Endothelial cell of umbilical vein (primary cell): ENCODE measurements at places on chromosomes 5 and 9. TPM values are rescaled to one million over a fixed set of nuclear protein-coding genes. Genes with fewer than 3 reads are reported as not detected.

- DNase-seq: no peak
These were observed 34.0 kb downstream of the KIAA1958 start for GRCh38 chr9:112520656-112521055.

- no peak for DNase-seq
These were observed 395.2 kb downstream of the BNC2 start for GRCh38 chr9:16475257-16475656.

The GMCL2 gene
- total RNA-seq: not detected in 2 replicates

DNA sequence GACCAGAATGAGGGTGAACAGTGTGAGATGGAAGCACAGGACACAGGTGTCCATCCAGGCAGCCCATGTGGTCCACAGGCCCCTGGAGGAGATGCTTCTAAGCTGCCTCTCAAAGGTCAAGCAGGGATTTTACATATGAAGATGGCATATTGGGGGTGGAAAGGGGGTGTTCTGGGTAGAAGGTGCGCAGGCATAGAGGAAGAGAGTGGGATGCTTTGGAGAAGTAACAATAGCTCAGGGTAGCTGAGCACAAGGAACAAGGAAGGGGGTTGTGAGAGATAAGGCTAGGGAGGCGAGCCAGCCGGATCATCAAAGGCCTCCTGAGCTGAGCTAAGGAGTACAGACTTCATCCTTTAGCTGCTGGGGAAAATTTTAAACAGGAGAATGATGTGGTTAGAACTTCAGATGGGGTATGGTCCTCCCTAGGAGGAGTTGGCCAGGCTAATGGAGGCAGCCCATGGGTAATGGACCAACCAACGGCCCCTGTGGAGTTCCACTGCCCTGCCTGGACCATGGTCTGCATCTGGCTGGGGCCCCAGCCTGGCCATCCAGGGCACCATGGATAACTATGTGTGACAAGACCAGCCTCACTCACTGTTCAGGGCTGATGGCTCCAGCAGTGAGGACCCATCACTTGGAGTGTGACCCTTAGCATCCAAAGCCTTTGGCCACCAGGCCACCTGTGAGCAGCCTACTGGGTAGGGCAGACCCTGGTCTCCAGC lies 86.8 kb upstream of the TBC1D2 start:
- DNase-seq: no peak

DNA sequence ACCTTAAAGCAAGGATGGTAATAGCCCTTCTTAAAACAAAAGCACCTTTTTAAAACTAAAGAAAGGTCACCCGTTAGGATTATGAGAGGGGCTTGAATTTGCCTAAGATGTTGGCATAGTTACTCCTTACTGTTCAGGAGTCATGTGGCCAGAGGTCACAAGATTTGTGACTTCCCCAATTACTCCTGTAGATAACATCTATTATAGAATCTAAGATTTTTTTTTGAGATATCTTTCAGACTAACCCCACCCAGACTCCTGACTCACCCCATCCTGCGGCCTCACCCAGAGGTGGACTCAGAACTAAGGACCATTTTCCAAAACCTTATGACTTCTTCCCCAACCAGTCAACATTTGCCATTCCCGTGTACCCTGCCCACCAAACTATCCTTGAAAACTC lies 2.4 kb downstream of the CD180 start:
- DNase-seq: no peak

DNA sequence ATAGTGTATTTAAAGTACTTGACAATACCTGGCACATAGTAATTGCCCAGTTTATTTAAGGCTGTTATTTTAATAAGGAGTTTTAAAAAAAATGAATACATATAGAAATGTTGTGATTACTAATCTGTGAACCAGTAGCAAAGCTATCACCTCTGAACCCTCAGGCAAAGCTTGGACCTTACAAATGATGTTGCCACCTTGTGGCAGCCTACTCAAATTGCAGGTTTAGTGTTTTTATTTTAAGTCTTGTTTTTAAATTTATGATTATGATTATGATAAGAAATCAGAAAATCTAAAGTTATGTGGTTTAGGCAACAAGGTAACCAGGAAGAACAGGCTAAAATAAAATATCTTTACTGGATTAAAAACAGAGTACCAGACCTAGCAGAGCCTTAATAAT lies 35.8 kb downstream of the PPARGC1B start:
- no peak for DNase-seq
